ENCODE measurements at places on chromosomes 7 and 10.

GRCh38 chr7:2165239-2165609 is 67.5 kb downstream of the MAD1L1 start:
- no peak for DNase-seq

DNA sequence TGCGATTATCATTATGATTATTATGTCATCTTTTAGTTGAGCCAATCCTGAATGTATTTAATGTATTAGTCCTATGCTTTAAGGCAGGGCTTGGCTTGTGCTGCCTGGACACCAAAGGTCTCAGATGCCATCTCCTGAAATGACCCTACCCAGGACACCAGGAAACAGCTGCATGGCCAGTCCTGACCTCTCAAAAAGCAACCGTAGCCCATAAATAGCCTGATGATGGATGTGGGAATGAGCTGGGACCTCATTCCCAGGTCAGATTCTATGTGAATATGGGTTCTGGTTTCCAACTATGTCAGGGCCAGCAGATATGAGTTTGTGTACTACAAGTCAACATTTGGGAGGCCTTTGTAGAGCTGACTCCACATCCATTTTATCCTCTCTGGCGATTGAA is 438.4 kb downstream of the NRG3 start:
- no peak for DNase-seq

- DNase-seq = no peak
Observed at GRCh38 chr10:88108115-88108610, 244.7 kb downstream of the PTEN start.

- DNase-seq = no peak
Observed at GRCh38 chr7:265192-265997, 24.6 kb upstream of the FOXL3 start.

GRCh38 chr10:97412891-97413304 is 11.8 kb upstream of the RRP12 start:
- no peak for DNase-seq

DNA sequence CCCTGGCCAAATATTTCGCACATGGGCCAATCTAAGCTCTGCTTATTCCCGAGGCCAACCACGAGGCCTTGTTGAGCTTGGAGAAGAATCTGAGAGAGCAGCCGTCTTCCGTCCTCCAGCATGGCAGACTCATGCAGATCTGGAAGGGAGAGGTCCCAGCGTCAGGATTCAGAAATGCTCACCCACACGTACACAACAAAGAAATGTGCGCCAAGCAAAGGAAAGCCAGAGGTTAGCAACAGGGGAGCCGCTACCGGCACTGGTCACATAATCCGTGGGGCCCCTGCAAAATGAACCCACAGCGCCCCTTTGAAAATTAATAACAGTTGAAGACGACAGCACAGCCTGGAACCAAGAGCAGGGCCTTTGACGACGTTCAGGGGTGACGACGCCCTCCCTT is 25.4 kb upstream of the PRKAG2 start:
- no peak for DNase-seq

DNA sequence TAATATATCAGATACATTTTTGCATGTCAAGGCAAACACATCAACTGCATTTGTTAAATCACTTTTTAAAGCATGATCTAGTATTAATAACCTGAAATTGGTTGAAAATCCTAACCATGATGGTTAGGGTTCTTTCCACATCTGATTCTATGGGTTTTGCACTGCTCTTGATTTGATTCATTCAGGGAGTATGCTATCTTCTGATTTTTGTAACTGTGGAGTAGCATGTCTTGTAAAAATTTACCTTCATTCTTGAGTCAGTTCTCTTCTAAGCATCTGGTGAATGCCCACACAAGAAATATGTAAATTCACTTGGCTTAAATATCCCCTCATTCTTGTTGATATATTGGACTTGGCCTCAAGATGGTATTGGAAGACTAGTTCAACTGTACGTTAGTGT is 178.7 kb downstream of the KLF6 start:
- no peak for DNase-seq

DNA sequence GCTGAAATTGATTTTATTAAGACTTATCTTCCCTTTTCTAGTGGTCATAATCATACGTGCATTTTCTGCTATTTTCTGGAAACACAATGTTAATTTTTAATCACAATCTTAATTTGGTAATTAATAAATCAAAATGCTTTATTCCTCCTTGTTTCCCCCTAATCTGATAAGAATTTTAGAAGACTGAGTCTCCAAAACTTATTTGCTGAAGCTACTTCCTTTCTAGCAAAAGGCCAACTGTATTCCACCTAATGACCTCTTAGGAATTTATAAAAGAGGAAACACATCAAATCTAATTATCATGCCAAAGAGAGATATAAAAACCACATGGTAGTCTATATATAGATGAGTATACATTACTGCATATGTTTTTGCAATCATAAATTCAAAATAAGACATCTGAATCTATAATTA is 140.6 kb downstream of the GNAI1 start:
- DNase-seq = no peak

GRCh38 chr10:14838582-14839304 is 637 bp downstream of the HSPA14 start:
- DNase-seq = peak; percentile 48

GRCh38 chr10:15245530-15245929 is 77.0 kb upstream of the NMT2 start:
- no peak for DNase-seq

DNA sequence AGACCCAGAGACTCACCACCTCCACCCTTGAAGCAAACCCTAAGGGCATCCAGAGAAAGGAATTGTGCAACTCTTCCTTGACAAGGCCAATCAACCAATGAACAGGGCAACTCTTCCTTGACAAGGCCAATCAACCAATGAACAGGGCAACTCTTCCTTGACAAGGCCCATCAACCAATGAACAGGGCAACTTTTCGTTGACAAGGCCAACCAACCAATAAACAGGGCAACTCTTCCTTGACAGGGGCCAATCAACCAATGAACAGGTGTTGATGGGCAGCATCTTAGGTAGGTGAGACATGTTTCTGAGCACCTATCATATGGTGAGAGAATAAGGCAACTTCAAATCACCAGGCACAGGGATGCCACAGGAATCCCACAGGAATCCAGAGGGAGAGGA is 181.5 kb upstream of the RNF32 start:
- no peak for DNase-seq

GRCh38 chr10:107834706-107835105 is 670.2 kb upstream of the SORCS1 start:
- no peak for DNase-seq

- DNase-seq = no peak
Observed at GRCh38 chr7:97842006-97842405, 30.2 kb downstream of the ASNS start.

GRCh38 chr7:124205526-124205925 is 172.7 kb upstream of the TMEM229A start:
- DNase-seq = no peak

DNA sequence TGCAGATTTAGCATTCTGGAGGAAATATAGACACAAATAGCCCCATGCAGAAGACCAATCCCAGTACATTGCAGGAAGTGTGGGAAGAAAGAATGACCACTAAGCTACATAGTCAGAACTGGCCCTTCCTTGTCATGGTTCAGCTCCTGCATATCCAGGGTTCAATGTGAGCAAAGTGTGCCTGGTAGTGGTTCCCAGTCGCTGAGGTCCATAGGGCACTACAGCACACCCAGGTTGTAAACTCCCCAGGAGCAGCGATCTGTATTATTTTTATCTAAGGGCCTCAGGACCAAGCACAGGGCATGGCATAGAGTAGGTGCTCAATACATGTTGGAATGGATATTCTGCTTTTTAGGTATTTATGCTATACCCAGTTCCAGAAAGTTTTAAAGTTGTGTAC is 114.4 kb downstream of the RTKN2 start:
- no peak for DNase-seq

DNA sequence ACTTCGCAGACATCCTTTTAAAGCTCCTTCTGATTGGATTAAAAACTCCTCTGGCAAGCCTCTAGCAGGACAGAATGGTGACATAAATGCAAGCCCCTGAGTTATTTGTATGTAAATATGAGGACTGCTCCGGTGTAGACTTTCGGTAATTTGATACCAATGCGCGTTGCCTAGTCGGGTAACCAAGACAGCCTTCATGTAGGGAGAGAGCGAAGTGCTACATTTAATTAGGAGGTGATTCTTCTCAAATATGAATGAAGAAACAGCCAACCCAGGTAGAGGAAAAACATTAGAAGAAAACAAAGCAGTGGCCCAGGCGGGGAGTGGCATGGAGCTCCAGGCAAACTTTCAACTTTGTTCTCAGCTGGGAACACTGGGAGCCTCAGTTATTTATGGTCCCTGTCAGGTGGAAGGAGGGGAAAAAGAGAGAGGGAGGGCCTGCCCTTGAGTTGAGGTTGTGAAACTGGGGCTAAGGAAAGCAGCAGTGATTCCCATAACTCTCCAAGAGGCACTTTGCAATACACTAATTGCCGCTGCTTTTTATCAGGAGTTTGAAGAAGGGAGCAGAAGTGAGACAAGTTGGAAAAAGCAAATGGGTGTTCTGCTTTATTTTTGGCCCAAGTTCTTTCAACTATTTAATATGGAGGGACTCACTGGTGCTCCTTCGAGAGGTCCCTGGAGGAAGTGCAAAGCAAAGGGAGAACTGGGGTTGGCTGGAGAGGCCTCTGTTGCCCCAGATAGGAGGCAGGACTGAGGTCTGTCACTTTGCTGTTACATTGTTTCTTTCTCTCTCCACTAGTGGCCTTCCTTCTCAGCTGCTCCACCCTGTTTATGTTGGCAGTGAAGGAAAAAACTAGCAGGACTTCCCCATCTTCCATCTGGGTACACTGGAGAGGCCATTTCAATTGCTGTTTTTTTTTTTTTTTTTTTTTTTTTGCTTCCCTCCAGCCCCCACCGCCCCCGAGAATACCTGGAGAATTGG is 234.6 kb upstream of the CCDC6 start:
- peak; percentile 70 for DNase-seq

GRCh38 chr10:48464121-48464870 is 140.6 kb downstream of the ARHGAP22 start:
- no peak for DNase-seq

DNA sequence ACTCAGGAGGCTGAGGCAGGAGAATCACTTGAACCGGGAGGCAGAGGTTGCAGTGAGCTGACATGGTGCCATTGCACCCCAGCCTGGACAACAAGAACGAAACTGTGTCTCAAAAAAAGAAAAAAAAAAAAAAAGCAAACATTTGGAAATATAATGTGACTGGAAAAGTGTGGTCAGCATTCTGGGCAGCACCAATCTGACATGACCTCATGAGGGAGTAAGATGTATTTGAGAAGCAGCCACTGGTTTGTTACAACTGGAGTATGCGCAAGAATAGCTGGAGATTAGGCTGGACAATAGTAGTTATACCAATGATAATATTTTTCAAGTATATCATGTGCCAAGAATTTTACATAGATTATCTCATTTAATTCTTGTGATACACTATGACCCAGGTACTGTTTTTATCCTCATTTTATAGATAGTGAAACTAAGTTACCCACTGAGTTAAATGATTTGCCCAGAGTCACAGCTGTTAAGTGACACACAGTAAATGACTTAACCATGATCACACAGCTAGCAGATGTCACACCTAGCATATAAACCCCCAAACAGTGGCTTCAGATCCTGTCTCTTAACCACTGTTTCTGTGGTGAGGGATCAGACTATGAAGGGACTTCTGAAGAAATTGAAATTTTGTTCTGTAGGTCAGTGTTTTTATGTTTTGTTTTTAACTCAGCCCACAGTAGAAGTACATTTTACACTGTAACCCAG is 11.1 kb downstream of the MCU start:
- DNase-seq = no peak

DNA sequence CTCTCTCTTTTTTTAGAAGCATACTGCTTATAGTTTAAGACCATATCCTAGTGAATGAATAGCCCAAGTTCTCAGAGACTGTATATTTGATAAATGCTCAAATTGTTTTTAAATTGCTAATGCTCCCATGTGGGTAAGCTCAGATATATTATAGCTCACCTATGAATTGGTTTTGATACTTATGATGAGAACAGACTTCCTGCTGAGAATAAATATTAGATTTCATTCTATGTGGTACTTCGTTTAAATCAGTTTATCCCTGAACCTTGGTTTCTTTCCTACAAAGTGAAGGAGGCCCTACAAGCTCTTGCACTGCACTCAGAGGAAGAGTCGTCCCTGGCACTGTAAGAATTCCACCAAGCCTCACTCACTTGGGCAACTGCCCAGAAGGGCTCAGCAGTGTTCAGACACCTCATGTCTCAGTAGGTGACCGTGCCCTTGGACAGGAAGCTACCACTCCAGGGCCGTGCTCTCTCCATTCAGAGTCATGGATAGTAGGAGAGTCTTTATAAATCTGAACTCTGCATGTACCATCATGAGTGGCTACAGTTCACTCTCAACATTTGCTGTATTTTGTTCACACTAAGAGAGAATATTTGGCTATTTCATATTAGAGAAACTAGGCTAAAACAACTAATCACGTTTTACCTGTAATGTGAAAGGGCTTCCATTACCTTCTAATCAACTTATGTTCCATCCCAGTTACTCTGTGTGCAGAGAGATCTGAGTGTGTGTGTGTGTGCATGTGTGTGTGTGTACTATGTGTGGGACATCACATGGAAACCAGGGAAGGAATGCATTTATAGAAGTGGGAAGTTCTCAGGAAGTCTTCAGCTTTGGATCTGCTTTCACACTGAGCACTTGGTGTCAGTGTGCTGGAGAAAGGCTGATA is 93.8 kb downstream of the PTPRE start:
- no peak for DNase-seq

GRCh38 chr10:43408331-43408709 is 666 bp downstream of the HNRNPF start:
- no peak for DNase-seq

- DNase-seq = no peak
Observed at GRCh38 chr10:20100171-20100570, 283.9 kb downstream of the PLXDC2 start.

DNA sequence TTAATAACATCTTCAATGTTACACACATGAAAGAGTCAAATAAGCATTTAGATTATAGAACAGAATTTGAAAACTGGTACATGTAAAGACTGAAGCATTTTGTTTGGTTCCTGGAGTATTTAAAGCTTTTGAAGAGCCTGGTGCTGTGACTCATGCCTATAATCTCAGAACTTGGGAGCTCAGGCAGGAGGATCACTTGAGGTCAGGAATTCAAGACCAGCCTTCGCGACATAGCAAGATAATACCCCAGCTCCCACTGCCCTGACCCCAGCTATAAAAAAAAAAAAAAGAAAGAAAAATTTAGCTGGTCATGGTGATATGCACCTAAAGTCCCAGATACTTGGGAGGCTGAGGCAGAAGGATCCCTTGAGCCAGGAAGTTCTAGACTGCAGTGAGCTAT is 87.8 kb downstream of the HDAC9 start:
- DNase-seq = no peak
